PC-3 (cell line): ENCODE measurements at places on chromosomes 12 and 14. TPM values are rescaled to one million over a fixed set of nuclear protein-coding genes. Genes with fewer than 3 reads are reported as not detected.

DNA sequence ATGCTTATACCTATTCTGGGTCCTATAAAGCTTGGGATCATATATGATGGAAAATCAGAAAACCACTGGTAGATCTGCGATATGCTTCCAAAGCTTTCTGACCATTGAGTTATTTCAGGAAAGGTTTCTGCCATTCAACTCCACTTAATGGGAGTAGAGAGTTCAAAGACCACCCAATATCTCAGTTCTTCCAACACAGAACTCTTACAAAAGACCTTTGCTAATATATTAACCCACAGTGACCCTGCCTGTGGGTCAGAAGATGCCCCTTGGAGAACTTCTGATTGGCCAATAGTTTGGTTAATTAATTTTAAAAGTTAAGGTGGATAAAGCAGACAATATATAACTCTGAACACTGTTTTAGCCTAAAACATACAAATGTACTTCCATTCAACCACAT lies 213.0 kb downstream of the IPO8 start:
- no peak for DNase-seq

DNA sequence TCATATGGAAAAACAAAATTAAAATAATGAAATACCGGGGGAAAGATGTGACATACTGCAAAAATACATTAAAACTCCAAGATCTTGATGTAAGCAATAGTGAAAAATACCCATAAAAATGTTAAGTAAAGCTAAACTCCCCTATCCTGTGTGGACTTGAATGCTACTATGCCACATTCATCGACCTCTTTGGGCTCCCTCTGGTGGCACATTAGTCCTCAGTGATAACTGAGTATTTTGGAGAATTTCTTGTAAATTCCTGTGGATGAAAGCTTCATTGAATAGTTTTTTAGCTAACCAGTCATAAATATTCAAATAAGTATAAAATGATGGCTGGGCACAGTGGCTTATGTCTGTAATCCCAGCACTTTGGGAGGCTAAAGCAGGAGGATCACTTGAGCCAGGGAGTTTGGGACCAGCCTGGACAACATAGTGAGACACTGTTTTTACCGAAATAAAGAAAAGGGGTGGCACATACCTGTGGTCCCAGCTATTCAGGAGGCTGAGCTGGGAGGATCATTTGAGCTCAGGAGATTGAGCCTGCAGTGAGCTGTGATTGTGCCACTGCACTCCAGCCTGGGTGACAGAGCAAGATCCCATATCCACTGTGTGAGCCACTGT lies 42.4 kb upstream of the SGPP1 start:
- DNase-seq: peak; percentile 79

- DNase-seq: peak; percentile 26
These were observed 48.0 kb upstream of the ARID2 start for GRCh38 chr12:45681465-45681864.

DNA sequence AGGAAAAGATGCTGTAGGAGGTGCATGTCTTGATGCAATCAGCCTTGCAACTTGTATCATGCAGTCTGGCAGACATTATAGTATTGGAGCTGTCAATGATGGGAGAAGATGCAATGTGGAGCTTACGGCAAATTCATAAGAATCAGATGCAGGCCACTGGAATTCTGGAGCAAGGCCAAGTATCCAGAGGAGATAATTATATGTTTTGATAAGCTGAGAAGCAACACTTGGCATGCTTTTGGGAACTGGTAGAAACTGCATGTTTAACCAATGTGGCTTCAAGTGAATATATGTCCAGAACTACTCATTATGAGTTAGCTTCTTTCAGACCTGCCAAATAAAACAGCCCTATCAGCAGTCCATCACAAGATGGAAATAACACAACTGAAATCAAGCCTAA lies 249.1 kb upstream of the PPFIA2 start:
- no peak for DNase-seq

- DNase-seq: peak; percentile 41
These were observed 92.6 kb upstream of the SFSWAP start for GRCh38 chr12:131618303-131618658.

DNA sequence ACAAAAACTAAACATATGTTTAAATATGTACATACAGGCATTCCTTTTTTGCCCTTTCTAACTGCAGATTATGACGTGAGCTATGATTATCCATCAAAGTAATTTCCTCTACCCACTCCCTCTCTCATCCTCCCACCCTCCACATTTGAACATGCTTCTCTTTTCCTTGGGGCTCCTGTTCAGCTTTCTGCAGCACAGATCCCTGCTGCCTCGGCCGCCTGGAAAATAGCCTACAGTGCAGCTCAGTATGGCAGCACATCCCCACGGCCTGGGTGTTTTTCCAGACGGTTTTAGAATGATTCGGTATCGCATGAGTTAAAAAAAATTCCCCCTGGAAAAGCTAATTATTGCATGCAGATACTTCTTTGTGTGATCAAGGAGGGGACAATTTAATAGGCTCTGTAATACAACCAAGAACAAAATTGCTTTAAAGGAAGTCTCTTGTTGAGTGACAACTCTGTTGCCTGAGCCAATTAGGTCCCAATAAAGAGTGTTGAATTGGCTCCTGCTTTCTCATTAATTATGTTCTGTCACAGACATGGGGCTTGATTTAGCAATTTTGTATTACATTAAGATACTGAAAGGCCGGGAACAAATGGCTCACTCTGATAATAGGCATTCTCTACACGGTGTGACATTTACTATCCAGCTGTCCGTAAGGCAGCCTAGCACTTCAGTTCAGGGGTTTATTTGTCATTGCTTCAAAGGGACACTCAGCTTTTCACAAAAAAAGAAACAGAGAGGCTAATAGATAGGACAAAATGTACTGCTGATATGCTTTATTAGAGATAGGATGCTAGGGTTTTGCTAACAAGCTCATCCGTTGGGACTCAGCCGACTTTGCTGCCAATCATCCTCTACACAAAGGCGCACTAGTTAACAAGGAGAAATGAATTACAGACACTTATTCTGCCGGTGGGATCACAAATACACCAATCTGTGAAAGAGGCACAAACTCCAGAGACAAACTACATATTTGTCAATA lies 285.8 kb upstream of the G2E3 start:
- no peak for DNase-seq

DNA sequence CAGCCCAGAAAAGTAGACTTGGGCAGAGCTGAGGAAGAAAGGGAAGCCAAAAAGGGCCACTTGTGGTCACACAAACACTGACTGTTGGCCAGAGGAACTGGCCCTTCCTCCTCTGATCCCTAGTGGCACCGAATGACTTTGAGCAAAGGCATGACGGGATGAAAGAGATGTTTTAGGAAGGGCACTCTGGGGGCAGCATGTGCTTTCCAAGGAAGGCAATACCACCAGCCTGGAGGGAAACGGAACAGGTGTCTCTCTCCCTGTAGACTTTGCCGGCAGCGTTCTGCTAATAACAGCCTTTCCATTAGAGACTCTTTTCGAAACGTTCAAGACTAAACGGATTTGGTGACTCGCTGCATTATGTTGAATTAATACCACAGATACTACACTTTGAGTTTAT lies 12.3 kb upstream of the FBXO21 start:
- DNase-seq: no peak

GRCh38 chr14:58871573-58871972 lies 233.8 kb downstream of the DACT1 start:
- DNase-seq: no peak

DNA sequence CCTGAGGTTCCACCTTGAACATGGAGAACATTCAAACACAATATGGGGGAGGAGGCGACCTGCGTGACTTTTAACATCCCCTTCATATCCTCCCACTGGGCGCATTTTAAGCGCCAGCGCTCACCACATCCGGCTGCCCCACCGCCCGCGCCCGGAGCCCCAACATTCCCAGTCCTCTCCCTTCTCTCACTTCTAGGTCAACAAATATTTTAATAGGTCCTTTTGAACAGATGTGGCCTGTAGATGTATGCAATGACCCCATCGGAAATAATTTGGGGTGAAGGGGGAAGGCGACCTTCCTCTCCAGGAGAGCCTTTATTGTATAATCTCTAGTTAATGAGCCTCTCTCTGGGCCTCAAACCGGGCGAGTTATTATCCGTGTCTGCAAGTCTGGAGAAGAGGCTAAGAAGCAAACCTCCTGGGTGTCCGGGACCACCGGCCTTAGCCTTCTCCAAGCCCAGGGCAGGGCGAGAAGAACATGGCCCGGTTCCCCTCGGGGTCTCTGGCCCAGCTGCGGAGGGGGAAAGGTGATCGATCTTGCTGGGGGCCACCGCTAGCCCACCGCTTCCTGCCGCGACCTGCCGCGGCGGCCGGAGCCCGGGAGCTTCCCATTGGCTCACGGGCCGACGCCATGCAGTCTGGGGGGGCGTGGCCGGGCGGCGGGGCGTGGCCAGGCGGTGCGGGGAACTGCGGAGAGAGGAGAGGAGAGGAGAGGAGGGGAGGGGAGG lies 83.2 kb upstream of the HMGA2 start:
- DNase-seq: peak; percentile 42

DNA sequence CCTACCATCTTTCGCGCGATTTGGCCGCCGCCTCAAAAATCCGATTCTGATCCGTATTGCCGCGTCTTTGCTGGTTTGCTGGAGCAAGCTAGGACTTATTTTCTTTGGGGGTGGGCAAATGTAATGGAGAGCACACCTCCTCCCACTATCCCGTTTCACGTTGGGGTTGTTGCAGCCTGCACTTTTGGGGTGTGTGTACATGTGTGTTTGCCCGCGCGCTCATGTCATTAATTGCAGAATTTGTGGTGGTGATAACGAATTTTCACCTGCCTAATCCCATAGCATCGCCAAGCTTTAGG lies 657 bp downstream of the METAP2 start:
- DNase-seq: peak; percentile 7

DNA sequence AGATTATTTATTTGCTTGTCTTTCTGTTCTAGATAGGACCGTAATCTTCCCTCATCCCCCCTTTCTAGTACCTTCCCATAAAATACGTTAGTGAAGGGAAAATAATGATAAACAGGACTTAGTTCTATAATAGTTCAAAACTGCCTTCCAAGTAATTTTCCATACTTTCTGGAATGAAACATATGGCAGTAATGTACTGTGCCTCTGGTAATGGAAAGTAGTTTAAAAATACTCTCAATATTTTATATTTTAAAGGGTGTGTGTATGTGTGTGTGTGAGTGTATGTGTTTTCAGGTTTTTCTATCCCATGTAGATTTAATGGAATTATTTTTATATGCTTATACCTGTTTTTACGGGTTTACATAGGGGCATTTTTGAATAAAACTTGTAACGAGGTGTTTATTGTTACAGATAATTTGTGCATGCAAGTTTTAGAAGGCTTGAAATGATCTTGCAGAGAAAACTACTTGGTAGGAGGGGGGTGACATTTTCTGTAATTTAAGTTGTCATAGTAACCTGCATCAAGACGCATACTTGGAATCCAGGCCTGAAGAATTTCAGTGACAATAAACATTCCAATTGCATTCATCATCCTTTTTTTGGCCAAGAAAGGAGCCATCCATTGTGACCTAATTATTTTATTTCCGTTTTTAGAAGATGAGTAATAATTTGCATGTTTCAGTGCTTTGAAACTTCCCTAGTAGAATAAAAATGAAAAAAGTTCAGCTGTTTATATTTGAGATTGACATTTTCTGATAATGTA lies 38.9 kb downstream of the RASSF8 start:
- peak; percentile 100 for DNase-seq

- no peak for DNase-seq
These were observed 166.4 kb downstream of the RMST start for GRCh38 chr12:97628962-97629361.

DNA sequence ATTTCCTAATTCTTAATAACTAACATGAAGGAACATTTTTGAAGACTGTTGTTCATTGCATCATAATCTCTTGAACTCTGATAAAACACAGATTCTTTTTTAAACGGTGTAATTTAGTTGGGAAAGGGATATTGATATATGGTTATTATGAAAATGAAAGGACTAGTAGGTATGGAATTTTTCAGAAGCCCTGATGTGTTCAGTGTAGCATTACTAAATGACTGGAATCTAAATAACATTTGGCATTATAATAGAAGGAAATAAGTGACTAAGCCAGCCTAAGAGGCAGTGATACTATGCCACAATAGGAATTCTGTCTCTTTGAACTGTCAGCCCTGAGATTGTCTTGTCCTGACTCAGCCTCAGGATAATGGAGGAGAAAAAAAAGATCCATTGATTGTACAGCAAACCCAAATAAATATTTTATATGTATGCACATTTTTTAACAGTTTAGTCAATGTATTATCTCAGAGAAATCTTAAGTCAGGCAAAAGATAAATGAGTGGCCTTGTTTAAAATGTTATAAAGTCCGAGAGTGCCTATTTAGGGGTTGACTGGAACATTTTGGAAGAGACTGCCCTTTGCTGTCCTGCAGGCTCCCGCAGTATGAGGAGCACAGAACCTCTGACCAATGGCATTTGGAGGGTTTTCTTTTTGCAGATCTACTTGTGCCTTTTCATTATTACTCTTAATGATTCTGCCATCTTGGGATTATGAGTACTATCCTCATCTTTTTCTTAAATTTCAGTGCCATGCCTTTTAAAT lies 271.2 kb downstream of the EGLN3 start:
- peak; percentile 96 for DNase-seq

- no peak for DNase-seq
These were observed 81.2 kb downstream of the SPPL3 start for GRCh38 chr12:120822832-120823503.

DNA sequence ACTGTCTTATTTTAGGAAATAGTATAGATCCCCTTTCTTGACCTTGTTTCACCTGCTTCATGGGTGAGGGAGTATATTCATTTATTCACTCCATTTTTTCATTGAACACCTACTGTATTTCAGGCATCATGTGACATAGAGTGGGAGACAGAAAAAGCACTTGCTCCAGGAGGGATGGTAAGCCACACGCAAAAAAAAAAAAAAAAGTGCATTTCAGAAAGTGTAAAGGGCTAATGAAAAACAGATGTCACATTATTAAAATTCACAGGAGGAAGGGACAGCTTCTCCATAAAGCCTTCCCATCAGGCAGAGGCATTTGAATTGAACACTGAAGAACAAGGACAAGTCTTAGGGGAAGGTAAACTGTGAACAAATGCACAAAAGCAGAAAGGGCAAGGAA lies 7.5 kb downstream of the SLC8A3 start:
- no peak for DNase-seq

GRCh38 chr12:39364196-39364595 lies 78.7 kb downstream of the KIF21A start:
- DNase-seq: no peak

Gene HOXC4
- total RNA-seq: 1.8 and 2.6 TPM in 2 replicates

Gene MFAP5
- not detected in 2 replicates for total RNA-seq

Gene KLHL33
- 0.17 TPM in 1 of 2 replicates, not detected in the other for total RNA-seq

Gene FOXG1
- not detected in 2 replicates for total RNA-seq

Gene CCDC177
- not detected in 2 replicates for total RNA-seq

Gene CMKLR1
- not detected in 2 replicates for total RNA-seq
